GM04504 (cell line): ENCODE measurements at places on chromosomes 7 and 10.

DNA sequence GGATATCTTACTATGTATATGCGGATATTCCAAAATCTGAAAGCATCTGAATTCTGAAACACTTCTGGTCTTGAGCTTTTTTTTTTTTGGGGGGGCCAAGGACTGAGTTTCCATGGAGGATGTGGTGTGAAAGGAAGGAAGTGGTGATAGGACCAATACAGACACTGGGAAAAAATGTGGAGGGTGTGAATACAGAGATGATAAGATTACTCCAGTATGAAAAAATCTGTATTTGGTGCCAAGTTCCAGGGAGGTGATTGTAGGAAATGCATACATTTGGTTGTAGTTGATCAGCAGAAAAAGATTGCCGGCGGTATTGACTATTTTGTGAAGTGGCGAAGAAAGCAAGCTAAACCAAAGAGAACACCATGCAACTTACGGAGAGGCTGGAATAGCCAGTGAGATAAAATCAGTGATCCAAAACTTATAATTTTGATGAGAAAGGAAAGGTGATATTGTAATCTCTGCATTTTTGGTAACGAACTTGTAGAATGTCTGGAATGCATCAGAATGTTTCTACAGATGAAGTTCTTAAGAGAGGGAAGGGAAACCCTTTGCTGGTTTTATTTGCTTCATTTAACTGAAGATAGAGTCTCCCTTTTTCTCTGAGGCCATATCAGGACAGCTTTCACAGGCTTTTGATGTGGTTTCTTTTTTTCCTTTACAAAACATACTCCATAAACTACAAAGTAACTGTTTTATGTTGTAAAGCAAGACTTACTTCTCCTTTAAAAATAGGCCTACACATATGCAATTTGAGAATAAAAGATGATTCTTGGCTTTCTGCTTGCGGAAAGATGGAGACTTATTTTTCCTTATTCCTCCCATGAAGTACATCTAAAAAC lies 6.0 kb downstream of the WDR37 start:
- DNase-seq = no peak

DNA sequence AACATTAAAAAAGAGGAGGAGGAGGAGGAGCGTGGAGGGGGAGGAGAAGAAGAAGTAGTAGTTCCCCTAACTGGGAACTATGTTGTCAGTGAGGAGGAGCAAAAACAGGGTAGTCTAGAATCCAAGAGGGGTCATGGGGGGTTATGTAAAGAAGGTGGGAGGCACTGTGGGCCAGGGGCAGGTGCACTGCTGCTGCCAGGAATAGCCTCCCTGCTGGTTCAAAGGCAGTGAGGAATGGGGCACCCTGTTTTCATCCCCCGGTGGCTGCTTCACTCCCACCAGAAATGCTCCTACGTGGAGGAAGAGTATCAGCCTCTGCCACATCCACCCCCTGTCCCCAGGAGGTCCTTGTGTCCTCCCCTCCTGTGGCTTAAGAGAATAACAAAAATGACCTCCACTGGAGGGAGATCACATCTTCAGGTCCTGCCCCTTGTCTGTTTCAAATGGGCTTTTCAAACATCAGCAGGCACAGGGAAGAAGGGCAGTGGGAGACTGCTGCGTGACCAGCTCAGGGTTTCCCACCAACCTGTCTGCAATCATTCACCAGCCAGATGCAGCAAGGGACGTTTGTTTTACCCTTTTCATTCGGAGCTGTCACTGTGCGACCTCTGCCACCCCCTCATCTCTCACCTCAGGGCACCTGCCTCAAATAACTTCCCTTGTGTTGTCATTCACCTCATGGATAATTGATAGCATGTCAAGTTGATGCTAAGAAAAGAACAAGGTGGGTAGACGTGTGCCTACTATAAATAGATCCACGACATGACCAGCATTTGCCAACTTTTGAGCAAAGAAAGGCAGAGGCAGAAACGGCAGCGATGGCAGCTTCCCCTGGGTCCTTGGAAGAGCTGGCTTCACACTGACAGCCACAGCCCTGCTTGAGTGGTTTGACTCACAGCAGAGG lies 92.6 kb downstream of the DGKI start:
- DNase-seq = no peak

DNA sequence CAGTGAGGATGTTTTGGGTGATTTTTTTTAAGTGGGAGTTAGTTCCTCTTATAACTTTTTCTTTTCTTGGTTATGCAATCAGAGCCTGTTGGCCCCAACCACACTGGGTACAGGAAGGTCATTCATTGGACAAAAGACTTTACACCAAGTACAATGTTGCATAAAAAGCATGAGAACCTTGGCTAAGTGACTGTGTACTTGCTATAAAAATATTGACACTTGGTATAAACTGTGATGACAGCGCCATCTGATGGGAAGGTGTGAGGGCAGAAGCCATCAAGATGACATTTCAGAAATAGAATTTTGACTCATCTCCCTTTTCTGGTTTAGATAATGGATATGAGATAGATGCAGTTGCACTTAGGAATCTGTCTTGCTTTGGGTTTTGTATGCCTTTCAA lies 126.4 kb upstream of the CCDC6 start:
- DNase-seq = peak; percentile 24

DNA sequence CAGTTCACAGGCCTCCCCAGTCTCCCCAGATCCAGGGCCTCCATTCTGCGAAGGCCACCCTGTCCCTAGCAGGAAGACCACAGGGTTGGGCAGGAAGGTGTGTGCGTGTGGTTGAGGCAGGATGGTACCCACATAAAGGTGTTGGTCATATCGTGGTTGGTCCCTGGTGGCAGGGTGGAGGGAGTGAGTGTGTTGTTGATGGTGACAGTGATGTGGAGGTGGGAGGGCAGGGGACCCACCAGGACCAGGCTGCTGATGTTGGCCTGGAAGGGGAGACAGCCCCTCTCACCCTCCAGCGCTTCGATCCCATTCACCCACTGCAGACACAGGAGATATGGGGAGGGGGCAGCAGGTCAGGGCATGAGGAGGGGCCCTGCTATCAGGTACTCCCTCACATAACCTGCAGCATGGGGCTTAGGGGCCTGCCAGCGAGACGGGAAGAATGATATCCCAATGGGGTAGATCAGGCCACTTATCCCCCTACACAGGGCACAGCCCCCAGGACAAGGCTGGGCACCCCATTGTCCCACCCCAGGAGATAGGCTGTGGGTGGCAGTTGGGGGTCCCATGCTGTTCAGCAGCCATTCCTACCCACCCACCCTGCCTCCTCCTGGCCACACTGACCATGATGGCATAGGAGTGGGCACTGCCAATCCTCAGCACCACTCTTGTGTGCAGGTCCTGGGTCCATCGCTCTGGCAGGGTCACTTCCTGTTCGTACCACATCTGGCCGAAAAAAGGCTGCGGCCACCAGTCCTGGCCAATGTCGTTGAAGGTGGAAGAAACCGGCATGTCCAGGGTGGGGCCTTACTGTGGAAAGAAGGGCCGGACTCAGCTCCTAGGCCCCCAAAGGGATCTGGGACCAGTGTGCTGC lies 69.0 kb upstream of the ZNF479 start:
- no peak for DNase-seq

DNA sequence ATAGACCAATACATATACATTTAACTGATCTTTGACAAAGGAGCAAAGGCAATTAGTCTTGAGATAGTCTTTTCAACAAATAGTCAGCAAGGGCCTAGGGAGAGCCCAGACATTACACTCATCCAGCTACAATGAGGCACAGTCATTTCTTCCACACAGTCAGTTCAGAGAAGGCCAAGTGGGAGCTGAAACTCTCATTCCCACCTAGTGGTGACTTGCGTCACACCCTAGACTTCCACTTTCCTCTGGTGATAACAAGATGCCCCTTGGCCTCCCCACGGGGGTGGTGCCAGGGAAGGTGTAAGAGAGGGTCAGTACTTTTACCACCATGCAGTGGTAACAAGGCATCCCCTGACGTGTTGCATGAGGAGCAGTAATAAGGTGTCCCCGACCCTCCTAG lies 8.0 kb downstream of the FRMPD2 start:
- no peak for DNase-seq

DNA sequence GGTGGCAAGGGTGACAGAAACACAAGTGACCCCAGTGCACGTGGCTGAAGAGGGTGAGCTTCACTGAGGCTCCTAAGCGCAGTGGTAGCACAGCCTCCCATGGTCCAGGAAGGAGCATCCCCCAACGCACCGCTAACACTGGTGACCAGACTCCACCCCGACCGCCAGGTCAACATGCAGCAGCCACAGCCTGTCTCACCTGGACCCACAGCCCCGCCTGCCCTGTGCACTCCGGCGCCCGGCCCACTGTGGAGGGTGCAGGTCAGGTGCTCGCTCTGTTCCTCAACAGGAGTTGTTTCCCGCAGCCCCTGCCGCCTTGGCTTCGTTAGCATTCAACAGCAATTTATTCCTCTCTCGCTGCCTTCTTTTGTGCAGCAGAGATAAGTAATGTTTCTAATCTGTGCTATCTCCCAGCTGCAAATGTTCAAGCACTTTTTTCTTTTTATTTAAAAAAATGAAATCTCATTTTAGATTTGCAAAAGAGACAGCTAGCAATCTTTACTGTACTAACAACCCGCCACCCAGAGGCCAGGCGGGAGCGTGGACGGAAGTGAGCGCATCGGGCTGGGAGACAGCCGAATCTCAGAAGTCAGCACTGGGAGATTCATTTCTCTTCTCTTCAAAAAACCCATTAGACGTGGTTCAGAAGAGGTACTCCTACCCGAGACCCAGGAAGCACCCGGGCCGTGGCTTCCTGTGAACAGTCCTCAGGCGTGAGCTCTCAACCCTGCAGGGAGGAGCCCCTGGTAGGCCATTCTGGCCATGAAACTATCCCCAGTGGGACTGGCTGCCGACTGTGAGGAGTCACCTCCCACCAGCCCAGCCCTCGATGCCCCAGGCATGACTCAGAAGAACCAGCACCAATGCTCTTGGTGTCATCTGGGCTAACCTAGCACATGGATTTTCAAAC lies 133.4 kb downstream of the MAD1L1 start:
- DNase-seq = peak; percentile 19

DNA sequence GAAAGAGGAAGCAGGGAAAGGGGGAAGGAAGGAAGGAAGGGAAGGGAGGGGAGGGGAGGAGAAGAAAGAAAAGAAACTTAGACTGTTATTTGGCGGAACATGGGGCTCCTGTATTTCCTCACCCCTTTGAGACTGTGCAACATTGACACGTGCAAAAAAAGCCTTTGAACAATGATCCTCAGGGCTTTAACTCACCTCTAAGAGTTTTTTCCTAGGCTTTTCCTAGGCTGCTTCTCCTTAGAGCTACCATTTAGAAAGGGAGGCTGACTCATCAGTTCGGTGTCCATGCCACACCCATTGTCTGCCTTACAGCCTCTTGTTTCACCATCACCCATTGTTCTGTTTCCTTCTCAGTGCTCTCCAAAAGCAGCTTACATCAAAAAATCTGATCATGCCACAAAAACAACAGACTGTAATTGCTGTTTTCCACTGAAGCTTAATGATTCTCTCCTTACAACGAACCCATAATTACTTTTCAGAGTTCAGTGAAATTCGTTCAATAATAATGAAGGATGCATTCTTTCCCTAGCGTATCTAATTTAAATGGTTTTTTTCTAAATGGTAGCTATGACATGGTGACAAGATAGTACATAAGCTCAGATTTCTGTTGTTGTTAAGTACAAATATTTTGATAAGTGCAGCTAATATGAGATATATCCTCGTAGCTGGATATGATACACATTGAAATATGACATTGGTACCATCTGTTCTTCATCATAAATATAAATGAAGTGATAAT lies 90.8 kb downstream of the PRLHR start:
- peak; percentile 47 for DNase-seq

DNA sequence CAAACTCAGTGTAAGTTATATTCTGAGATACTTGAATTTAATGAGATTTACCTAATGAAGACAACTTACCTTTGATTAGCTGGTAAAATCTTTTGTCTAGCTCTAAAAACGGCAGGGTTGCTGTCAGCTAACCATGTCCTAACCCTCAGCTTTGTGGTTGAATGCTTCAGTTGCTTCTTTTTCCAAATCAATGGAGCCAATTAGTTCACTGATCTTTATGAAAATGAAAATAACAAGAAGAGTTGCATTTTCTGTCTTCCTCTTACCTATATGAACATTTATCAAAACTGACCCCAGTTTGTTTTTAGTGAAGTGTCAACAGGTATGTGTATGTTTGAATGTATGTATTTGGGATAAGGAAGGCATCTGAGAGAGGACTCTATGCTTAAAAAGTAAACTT lies 253.1 kb upstream of the MTPN start:
- no peak for DNase-seq

DNA sequence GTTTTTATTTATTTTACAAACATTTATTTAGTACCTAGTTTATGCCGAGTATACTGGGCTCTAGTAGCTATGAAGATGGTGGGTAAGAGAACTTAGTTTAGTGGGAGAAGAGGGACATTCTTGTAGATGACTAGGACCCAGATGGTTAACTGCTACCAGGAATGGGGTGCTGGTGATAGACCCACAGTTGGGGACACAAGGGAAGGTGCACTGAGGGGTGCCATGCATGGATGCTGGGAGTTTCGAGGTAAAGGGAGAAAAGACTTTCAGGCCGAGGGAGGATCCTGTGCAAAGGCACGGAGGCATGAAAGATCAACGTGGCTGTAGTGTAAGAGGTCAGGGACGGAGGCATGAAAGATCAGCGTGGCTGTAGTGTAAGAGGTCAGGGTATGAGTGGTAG lies 204.2 kb upstream of the HABP2 start:
- no peak for DNase-seq

- DNase-seq = no peak
Measured at GRCh38 chr7:98969386-98969785, 91.1 kb downstream of the TRRAP start.

- DNase-seq = no peak
Measured at GRCh38 chr10:59585046-59585700, 124.5 kb downstream of the SLC16A9 start.

- no peak for DNase-seq
Measured at GRCh38 chr10:97752956-97753355, 16.0 kb downstream of the ZFYVE27 start.

DNA sequence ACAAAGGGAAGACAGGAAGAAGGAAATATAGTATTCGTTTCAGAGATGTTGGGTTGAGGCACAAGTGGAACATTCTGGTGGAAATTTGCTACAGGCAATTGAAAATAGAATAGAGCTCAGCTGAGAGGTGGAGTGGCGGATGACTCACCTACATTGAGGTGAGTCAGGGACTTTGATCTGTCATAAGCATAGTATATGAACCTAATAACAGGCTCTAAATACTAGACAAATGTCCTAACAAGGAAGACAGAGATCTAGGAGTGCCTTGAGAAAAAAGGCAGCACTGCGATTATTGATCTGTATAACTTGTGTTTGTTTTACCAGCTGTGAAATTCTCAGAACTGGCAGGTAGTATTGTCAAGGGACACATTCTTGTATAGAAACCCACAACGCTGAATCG lies 907 bp upstream of the IFRD1 start:
- DNase-seq = no peak

DNA sequence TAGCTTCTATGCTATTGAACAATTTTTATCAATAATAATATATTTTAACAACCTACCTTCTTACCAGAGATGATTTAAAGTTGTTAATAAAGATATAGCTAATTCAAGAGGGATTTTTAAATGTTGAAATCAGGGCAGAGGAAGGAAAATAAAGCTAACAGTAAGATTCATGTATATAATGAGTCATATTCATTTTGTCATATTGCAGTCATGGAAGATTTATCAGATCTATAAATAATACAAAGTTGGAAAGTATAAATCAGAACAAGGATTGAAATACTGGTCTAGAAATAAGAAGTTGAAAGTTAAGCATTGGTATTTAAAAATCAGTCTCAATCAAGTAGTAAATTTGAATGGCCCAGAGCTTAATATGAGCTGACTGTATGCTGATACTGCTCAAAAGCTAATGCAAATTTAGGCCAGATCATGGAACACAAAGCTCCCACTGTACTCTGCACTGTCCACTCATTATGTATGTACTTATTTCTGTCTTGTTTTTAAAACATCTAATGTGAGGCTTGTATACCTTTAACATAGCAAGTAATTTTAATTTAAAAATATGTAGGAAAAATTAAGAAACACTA lies 196.9 kb downstream of the ZEB1 start:
- DNase-seq = no peak
